ELR (cell line): ENCODE measurements at places on chromosomes 1 and 21.

DNA sequence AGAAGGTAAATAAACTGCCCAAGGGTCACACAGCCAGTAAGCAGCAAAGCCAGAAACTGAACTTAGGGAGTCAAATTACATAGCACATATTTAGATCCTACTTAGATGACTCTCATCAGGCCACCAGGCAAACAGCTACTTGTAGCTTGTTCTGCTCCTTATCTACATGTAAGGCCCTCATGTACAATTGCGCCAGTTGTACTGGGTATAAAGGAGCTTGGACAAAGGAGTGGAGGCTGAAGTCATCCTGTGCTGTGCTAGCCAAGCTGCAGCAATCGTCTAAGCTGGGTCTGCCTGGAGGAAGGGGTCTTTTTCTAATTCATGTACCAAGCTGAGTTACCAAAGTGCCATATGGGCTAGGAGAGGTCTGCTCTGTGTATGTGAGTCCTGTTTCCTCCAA lies 12.8 kb downstream of the ETNK2 start:
- no peak for DNase-seq

GRCh38 chr1:182614796-182615454 lies 10.7 kb upstream of the RGS16 start:
- peak; percentile 81 for DNase-seq

GRCh38 chr21:17903029-17903806 lies 84.1 kb upstream of the C21orf91 start:
- peak; percentile 64 for DNase-seq

GRCh38 chr21:32359719-32360260 lies 33.0 kb downstream of the URB1 start:
- peak; percentile 43 for DNase-seq

GRCh38 chr1:189662190-189662589 lies 815.5 kb downstream of the BRINP3 start:
- peak; percentile 46 for DNase-seq

- no peak for DNase-seq
Measured at GRCh38 chr1:66758241-66758755, 6.0 kb downstream of the DYNLT5 start.

- DNase-seq, result no peak
Measured at GRCh38 chr1:212428496-212428895, 4.2 kb upstream of the NENF start.

DNA sequence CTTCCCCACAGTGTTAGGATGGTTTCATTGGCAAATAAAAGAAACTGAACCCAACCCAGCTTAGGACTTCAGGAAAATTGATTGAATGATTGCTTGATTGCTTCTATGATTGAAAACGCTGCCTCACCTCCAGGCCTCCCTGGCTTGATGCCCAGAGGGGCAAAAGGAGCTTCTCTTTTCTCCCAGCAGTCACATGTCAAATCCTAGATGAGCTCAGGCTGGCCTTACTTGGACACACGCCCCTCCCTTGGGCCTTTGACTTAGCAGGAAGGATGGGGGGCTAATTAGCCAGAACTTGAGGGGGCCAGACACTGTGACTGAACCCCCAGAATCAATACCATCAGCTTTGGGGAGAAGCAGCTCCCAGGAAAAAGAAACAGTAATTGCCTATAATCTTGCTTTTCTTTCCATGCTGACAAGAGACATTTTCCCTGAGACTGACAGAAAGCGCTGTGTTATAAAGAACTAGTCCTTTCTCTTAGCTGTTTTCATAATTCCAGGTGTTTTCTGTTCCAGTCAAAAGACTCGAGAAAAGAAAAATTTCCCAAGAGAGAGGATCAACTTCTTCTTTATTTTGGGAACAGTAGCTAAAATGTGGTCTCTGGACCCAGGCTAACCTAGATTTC lies 50.8 kb upstream of the ATP5PO start:
- no peak for DNase-seq
